ENCODE measurements at places on chromosomes 3 and 15.

GRCh38 chr3:179227349-179227748 is 23.6 kb downstream of the KCNMB3 start:
- no peak for DNase-seq

- peak; percentile 15 for DNase-seq
Measured at GRCh38 chr15:29226436-29227208, 43.0 kb downstream of the NSMCE3 start.

GRCh38 chr3:187943677-187944389 is 198.6 kb upstream of the BCL6 start:
- DNase-seq, result no peak

DNA sequence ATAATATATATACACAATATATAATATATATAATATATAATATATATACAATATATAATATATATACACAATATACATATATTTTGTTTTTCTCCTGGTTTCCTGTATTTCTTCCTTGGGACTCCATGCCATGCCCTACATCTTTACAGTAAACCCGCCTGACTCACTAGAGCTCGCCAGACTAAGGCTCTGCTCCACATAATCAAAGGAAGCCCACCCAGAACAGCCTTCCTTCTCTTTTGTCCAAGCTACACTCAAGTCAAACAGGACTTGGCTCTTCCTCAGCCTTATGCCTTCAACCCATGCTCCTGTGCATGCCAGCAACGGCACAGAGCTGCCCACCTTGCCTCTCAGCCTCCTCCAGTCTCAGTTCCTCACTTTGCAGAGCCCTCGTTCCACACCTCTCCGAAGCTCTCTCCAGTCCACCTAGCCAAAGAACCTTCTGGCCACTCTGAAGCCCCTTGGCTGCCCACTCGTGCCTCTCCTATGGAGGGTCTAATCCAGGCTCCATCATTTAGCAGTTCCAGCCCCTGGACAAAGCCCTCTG is 109.1 kb downstream of the RFTN1 start:
- no peak for DNase-seq

DNA sequence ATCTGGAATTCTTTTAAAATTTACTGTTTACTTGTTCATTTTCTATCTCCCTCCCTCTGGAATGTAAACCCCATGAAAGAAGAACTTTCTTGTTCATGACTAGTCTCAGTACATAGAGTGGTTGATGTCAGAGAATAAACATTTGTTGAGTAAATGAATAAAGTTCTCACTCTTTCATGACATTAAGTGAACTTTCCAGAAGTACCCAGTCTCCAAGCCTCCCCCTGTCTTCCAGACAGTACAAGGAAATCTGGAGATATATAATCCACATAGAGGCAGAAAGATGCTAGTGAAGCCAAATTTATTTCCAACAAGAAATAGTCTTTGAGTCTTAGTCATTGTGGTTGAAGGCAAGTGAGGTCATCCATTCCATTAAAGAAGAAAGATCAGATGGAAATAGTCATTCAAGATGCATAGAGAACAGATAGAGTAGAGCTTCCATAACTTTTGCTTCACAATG is 71.5 kb upstream of the GALNT15 start:
- DNase-seq, result peak; percentile 19

DNA sequence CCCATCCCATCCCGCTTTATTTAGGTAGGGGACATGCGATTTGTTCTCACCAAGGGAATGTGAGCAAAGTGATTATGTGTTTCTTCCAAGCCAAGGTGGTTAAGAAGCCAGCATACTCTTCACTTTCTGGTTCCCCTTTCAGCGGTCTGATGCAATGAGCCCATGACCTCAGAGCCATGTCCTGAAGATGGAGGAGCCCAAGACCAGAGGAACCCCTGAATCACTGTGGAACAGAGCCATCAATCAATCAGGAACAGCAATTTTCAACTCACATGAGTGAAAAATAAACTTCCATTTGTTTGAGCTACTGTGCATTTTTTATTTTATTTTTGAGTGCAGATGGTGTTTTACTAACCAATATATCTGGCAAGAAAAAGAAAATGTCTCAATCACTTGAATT is 10.8 kb downstream of the THRB start:
- DNase-seq, result no peak

- no peak for DNase-seq
Measured at GRCh38 chr3:65138556-65138955, 450.8 kb upstream of the ADAMTS9 start.

DNA sequence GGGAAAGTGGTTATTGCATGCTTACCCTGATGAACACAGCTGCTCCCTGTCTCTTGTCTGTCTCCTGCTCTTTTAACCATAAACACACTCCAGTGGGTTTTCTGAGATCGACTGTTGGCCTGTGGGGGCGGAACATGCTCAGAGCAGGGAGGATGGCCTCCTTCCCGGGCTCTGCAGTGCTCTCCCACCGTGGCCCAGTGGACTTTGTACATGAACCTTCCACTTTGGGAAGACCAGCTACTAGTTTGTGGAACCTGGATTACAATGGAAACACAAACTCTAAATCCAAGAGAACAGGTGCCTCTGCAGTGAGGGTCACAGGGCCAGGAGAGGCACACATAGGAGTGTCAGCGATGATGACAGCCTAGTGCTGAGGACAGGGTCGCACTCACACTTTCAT is 56.5 kb downstream of the KLF13 start:
- DNase-seq, result no peak

GRCh38 chr3:117990627-117991026 is 1044.0 kb downstream of the IGSF11 start:
- no peak for DNase-seq

DNA sequence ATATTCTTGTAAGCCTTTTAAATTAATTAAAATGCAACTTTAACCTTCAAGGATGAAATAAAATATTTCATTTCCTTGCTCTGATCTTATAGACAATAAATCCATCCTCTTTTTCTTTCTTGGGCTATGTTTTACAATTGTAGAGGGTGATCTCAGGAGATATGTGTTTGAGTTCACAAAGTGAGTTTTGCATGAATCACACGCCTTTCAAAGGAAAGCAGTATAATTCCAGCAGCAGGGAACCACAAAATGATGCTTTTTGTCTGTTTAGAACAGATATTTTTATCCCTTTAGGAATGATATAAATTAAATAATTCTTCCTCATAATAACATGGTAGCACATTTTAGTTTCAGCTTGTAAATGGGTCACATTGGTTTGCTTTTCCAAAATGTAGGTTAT is 191.2 kb downstream of the SEMA6D start:
- no peak for DNase-seq

- DNase-seq, result peak; percentile 74
Measured at GRCh38 chr3:187737368-187738070, 7.7 kb downstream of the BCL6 start.

DNA sequence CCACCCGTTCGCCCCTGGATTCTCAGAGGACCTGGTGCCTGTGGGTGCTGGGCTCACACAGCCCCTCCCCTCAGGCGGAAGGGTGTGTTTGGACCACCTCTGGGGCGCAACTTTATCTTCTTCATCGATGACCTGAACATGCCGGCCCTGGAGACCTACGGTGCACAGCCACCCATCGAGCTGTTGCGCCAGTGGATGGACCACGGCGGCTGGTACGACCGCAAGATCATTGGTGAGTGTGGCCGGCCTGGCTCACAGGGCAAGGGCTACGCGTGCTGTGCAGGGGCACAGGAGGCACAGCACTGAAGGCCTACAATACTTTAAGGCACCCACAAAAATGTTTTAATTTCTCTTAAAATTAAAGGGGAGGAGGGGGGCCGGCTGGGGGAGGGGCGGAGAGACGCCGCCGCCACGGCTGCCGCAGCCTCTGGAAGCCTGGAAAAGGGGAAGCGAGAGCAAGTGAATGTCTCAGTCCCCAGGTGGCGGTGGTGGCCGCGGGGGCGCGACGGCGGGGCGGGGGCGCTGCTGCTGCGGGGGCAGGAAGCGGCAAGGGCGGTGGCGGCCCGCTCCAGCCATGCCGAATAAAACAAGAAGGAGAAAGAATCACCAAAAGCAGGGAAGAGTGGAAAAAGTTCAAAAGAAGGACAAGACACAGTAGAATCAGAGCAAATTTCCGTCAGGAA is 56.8 kb downstream of the DNAH1 start:
- no peak for DNase-seq

GRCh38 chr3:135157045-135157740 is 362.1 kb downstream of the EPHB1 start:
- DNase-seq, result no peak

GRCh38 chr3:110454066-110454465 is 617.5 kb upstream of the NECTIN3 start:
- DNase-seq, result no peak

- peak; percentile 30 for DNase-seq
Measured at GRCh38 chr3:148957586-148957985, 33.8 kb upstream of the GYG1 start.

- no peak for DNase-seq
Measured at GRCh38 chr3:130242850-130243569, 102.5 kb upstream of the COL6A5 start.

GRCh38 chr3:110419096-110419495 is 652.5 kb upstream of the NECTIN3 start:
- DNase-seq, result no peak

- no peak for DNase-seq
Measured at GRCh38 chr3:145903472-145904013, 257.4 kb downstream of the PLOD2 start.

GRCh38 chr3:196990601-196991007 is 22.0 kb upstream of the PIGZ start:
- no peak for DNase-seq

DNA sequence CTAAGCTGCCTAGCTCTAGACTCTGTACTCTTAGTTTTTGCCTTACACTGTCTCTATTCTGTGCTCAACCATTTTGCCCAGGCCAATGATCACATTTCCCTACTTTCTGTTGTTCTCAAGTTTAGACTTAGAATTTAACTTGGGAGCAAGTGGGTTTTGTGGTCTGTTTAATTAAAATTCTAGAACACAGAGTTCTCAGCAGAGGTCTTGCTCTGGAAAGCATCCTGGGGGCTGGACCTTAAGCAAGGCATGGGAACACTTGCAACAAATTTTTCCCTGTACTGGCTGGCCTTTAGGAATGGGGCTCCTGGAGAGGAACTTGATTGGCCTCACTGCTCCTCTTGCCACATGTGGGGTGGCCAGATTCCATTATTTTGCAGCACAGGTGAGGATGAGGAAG is 236.3 kb upstream of the LRTM1 start:
- no peak for DNase-seq

DNA sequence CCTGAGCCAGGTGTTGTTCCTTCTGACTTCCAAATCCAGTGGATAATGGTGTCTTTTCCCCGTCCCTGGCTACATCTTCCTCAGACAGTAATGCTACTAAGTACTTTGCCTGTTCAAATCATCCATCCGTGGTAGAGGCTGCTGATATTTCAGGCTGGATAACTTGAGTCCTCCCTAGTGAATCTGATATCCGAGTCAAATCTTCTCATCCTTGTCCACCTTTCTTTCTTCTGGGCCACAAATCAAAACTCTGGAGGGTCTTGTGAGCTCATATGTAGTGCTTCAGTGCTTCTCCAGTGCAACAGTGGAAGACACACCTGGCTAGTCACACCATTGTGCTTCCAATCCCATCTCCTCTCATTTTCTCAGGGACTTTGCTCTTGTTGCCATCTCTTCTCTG is 11.2 kb downstream of the SH3GL3 start:
- DNase-seq, result no peak

DNA sequence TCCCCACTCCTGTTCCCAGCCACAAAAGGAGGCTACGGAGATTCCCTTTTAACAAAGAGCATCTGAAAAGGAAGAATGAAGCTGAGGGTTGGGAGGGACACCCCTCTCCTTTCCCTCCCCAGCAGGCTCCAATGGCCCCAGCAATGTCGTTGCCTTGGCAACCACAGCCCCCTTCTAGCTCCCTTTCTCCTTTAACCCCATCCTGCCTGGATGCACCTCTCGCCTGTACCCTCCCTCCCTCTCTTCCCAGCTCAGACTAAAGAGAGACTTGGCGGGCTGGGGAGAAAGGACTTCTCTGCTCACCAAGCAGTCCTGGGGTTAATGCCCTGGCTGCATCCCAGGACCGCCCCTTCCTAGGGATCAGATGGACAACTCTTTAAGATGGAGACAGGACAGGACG is 7.1 kb upstream of the RPL29 start:
- no peak for DNase-seq

DNA sequence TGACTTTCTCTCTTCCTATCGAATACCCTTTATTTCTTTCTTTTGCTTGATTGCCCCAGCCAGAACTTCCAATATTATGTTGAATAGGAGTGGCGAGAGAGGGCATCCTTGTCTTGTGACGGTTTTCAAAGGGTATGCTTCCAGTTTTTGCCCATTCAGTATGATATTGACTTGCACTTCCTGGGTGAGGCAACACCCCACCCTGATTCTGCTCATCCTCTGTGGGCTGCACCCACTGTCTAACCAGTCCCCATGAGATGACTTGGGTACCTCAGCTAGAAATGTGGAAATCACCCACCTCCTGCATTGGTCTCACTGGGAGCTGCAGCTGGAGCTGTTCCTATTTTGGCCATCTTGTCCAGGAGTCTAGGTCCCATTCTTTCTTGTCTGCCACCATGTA is 44.8 kb upstream of the KCNH8 start:
- no peak for DNase-seq

DNA sequence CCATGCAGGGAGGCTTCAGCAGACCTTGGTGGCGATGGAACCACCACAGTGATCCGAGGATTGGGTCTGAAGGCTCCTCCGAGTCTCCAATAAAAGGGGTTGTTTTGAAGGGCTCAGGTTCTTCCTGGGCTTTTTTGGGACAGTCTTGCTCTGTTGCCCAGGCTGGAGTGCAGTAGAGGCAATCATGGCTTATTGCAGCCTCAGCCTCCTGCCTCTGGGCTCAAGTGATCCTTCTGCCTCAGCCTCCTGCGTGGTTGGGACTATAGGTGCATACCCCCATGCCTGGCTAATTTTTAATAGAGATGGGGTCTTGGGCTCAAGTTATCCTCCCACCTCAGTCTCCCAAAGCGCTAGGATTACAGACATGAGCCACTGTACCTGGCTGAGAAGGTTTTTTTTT is 84.8 kb downstream of the IGF1R start:
- no peak for DNase-seq

- peak; percentile 62 for DNase-seq
Measured at GRCh38 chr3:151305775-151306151, 10.9 kb downstream of the GPR87 start.

GRCh38 chr15:66883284-66883911 is 181.4 kb downstream of the SMAD6 start:
- peak; percentile 99 for DNase-seq

GRCh38 chr3:168396861-168397260 is 301.1 kb upstream of the GOLIM4 start:
- DNase-seq, result no peak

- DNase-seq, result no peak
Measured at GRCh38 chr15:38307251-38307650, 54.6 kb downstream of the SPRED1 start.

GRCh38 chr3:175601521-175601920 is 742.4 kb downstream of the NAALADL2 start:
- DNase-seq, result no peak

DNA sequence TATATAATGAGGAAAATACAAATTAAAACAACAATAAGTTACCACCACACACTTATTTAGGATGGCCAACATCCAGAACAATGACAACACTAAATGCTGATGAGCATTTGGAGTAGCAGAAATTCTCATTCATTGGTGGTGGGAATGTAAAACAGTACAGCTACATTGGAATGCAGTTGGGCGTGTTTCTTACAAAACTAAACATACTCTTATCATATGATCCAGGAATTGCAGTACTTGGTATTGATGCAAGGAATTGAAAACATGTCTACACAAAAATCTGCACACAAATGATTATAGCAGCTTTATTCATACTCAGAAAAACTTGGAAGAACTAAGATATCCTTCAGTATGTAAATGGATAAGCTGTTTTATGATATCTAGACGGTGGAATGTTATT is 594.2 kb downstream of the ZBBX start:
- DNase-seq, result no peak

- DNase-seq, result no peak
Measured at GRCh38 chr3:178120367-178120766, 415.9 kb upstream of the KCNMB2 start.

GRCh38 chr3:67599821-67600220 is 54.6 kb downstream of the SUCLG2 start:
- DNase-seq, result no peak

All from Daoy (cell line).